Effector CD8-positive, alpha-beta T cell (primary cell): ENCODE measurements at places on chromosomes 2 and 18.

DNA sequence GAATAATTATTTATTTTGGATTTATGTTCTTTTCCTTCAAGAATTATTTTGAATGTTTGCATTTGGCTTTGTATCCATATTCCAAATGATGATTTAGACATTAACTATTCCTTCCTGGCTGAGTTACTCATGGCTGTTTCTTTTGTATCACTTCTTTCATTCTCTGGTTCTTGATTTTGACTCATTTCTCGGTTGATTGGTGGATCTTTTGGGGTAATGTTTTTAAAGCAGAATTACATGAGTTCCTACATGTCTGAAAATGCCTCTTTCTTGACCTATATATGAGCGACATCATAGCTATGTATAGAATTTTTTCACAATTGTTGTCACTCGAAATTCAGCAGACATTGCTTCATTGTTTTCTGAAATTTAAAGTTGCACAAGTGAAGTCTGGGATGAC, 39.5 kb downstream of the CYP26B1 start:
- DNase-seq = no peak

DNA sequence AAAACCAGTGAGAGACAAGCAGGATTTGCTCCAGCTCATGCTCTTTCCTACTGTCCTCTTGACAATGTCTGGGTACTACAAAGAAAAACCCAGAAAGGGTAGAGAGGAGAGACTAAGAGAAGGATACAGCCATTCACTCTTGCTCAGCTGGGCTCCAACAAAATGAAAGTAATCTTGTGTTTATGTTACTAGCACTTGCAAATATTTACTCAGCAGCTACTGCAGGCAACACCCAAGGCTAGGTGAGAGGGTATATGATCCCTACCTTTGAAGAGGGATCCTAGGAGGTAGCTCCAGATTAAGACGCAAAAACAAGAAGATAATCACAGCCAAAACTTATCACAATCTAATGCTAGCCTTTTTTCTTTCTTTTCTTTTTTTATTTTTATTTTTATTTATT, 329.6 kb upstream of the ACVR2A start:
- DNase-seq = no peak

GRCh38 chr2:215611609-215612386, 175.9 kb upstream of the FN1 start:
- DNase-seq = no peak

DNA sequence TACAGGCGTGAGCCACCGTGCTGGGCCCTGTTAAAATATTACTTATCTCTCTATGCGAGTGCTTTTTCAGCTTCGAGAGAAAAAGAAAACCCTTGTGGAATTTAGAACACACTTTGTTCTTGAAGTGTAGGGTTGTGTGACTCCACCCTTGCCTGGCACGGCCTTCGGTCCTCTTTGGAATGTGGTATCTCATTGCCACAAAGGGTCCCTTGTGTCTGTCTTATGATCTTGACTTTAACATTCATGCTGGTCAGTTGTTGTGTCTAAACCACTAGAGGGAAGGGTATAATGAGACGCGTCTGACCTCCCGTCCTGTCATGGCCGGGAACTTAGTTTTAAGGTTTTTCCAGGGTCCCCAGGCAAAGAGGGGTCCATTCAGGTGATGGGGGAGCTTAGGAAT, 246.4 kb downstream of the VAPA start:
- DNase-seq = no peak
